Activated CD4-positive, alpha-beta T cell treated with anti-CD3 and anti-CD28 coated beads, Interleukin-2, amount 50 U/mL, for 16 hours (primary cell): ENCODE measurements at places on chromosomes 16 and 17.

DNA sequence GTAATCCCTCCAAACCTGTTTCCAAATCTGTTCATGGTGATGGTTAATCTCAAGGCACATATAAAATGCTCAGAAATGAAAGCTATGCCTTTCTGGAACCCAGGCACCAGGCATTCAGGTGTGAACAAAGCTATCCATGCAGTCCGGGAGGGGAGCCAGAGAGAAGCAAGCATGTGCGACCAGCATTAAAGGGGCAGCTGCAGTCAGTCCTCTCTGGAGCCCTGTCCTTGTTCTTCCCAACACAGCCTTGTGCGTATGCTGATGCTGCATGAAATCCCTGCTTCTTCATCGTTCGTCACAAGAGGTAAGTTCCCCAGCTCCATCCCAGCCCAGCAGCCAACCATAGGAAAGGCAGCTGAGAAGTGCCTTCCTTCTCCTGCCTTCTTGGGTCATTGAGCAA, 148.7 kb downstream of the GRIN2A start:
- no peak for DNase-seq

DNA sequence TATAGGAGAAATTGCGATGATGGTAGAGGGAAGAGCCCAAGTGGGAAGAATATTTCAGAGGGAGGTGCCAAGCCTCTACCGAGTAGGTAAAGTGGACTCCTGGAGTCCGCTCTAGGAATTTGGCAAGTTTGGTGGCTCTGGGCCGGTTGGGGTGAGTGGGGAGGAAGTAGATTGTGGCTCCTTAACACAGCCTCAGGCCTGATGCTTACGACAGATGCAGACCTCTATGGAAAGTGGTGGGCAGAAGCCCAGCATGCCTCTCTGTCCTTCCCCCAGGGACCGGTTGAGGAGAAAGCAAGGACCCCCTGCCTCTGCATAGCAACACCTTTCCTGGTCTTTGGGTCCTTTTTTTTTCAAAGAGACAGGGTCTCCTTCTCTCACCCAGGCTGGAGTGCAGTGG, 55.9 kb upstream of the SIAH1 start:
- no peak for DNase-seq

DNA sequence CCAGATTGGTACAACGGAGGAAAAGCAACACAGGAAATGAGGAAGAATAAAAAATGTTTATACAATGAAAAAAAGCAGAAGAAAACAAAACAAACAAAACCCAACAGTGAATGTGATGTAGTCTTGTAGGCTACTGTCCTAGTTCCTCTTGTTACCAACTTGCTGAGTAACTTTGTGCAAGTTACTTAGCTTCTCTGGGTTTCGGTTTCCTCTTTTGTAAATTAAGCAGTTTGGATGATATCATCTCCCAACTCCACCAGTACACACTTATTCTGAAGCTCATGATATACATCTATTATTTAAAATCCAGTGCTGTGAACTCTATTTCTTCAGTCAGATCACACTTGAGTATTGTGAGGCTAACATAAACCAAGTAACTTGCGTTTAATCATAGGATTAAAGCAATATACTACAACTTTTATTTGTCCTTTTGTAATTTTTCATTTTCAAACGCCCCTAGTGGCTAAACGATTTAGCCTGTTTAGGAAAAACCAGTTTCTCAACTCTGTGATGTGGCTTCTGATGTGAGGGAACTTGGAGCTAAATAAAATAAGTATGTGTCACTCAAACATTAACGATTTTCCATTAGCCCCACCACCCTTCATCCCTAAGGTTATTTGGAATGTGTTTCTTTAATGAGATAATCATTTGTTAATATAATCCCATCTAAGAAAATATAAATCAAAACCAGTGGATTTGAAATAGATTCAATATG, 1.4 kb upstream of the UNK start:
- DNase-seq: peak; percentile 89

GRCh38 chr16:73775841-73776388, 520.7 kb upstream of the PSMD7 start:
- no peak for DNase-seq

DNA sequence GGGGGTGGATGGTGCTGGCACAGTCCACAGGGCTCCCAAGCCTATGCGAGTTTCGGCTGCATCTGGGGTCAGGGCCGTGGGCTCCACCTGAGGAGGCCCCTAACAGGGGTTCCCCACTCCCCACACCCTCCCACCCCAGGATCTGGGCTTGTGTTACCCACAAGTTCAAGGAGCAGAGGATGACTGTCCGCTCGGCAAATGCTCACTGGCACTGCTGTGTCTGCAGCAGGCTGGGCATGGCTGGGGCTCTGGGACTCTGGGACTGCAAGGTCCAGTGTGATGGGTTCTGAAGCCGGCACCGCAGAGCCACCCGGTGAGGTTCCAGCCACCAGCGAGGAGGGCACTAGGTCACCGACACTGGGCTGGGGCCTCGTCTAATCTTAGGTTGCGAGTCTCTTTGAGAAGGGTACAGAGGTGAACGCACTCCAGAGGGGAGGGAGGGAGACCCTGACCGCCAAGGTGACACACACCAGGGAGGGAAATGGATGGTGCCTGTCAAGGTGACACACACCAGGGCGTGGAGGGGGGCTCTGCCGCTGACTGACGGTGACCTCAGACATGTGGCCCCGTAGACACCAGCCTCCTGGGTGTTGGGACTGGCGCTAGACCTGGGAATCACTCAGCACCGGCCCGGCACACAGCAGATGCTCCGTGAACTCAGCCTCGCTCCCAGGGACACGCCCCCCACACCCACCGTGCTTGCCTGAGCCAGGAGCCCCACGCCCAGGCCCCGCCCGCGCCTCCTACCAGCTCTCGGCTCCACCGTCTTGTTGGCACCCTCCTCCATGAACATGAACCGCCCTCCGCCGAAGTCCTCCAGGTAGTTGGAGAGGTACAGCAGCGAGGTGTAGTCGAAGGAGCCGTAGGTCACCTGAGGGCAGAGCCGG, 20.5 kb upstream of the HEXD start:
- no peak for DNase-seq

GRCh38 chr17:44219616-44220212, at the start of gene UBTF:
Gene UBTF (minus strand): TSS chr17:44219675. CDS start chr17:44218229, 1,446 bp downstream.
- peak; percentile 66 for DNase-seq

DNA sequence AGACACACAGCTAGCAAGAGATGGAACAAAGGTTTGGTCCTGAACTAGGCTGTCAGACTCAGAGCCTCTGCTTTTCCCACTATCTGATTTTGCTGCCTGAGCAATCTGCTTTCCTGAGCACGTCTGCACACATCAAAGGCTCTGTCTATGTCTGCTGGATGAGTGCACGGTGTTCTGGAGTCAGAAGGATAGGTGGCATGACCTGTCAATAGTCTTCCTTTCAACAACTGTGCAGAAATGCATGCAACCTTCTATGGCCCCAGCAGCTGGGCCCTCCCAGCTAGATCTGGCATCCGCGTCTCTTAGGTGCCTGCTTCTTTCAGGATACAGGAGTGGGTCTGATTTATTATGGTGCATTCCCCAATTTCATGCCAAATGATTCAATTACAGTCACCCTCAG, 138.3 kb downstream of the UTP18 start:
- DNase-seq: no peak

GRCh38 chr16:10205688-10206087, 23.5 kb upstream of the GRIN2A start:
- DNase-seq: no peak

DNA sequence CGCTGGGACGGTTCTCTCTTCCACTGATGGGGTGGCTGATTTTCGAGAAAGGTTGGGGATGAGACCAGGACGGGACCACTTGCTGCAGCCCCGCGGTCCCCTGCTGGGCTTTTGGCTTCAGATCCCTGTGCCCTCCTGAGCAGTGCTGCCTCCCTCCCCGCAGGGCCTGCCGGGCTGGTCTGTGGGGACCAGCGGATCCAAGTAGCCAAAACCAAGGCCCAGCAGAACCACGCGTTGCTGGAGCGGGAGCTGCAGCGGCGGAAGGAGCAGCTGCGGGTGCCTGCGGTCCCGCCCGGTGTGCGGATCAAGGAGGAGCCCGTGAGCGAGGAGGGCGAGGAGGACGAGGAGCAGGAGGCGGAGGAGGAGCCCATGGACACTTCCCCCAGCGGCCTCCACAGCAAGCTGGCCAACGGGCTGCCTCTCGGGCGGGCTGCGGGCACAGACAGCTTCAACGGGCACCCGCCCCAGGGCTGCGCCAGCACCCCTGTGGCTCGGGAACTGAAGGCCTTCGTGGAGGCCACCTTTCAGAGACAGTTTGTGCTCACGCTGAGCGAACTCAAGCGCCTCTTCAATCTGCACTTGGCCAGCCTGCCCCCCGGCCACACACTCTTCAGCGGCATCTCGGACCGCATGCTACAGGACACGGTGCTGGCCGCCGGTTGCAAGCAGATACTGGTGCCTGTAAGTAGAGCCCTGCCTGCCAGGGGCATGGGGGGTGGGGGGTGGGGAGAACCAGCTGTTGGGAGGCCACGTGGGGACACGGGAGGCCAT, 28.6 kb downstream of the POLR3E start:
- no peak for DNase-seq

DNA sequence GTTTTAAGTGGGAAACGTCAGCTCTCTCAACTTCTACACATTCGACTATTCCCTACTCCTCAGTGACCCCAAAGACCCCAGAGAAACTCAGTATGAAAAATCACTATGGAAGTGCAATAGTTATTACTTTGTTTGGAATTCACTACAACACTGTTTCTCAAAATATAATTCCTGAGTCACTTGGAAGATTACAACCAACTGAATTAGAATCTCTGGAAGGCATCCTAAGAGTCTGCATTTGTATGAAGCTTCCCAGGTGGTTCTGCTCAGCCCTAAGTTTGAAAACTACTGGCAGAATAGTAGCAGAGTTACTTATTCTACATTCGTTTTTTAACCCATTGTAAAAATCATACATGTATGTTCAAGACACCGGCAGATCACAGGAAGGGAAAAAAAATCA, 525.6 kb downstream of the MAF start:
- no peak for DNase-seq

DNA sequence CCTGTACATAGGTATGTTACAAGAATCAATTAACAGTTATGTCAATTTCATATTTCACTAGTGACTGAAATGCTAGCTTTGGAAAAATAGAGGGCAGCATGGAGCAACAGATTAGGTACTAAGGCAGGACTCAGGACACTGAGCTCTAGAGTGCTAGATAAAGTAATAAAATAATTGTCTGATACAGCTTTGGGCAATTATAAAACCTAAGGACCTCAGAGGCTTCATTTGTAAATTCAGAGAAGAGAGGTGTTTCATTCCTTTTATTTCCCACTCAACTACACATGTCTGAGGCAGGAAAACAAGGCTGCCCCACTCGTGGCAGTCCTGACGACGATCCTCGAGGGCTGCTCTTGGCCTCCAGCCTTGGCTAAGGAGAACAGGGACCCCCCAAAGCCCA, 81.5 kb downstream of the CA4 start:
- peak; percentile 8 for DNase-seq

- no peak for DNase-seq
These were observed 10.8 kb downstream of the EMP2 start for GRCh38 chr16:10569621-10570020.

- DNase-seq: no peak
These were observed 143.0 kb downstream of the SNX29 start for GRCh38 chr16:12119562-12119961.

- DNase-seq: no peak
These were observed 3.5 kb upstream of the CDC6 start for GRCh38 chr17:40284085-40284713.

DNA sequence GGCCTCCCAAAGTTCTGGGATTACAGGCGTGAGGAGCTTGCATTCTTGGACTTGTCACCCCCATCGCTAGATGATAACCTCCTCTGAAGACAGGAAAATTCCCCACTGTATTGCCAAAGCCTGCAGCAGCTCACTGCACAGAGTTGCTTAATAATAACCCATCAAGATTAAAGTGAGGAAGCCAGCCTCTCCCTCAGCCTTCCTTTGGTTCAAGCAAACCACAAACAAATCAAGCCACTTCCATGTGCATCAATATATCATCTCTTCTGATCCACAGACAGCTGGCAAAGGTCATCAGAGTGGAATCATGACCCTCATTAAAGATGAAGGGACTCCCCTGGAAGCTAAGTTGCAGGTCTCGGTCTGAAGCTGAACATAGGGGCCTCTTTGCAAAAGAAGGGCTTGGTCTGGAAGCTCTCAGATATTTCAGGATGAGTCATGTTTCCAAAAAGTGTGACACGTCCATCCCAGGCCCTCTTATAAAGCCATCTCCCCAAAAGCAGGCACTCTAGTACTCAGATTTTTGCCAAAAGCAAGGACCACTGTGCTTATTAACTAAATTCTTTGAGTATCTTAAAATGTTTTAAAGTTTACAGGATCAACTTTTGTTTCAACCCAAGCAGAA, 4.8 kb downstream of the EMP2 start:
- DNase-seq: no peak

DNA sequence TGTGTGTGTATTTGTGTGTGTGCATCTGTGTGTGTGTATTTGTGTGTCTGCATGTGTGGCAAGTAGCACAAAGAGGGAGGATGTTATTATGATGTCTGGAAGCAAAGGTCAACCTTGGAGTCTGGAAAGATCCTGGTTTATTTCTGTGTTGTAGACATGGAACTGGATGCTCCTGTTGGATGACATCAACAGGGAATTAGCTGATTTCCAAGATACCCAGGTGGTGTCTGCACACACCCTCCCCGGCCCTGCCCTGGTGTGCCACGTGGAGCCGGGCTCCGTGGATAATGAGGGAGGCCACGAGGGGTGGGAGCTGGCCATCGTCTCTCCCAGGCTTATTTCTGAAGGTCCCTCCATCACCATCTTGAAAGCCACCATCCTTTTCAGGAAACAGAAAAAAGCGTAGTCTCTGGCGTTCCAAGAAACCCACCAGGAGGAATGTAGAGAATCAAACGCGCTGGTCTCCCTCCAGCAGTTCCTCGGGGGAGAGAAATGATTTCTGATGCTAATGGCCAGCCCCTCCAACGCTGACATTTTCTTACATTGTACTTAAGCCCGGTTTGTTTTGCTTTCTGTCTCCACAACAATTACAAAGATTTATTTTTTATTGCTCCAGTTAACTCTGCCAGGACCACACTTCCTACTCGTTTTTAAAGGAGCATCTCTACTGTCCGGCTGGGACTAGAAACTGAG, 93.3 kb downstream of the FOXL1 start:
- no peak for DNase-seq

GRCh38 chr16:63018581-63019223, 982.5 kb upstream of the CDH8 start:
- no peak for DNase-seq

DNA sequence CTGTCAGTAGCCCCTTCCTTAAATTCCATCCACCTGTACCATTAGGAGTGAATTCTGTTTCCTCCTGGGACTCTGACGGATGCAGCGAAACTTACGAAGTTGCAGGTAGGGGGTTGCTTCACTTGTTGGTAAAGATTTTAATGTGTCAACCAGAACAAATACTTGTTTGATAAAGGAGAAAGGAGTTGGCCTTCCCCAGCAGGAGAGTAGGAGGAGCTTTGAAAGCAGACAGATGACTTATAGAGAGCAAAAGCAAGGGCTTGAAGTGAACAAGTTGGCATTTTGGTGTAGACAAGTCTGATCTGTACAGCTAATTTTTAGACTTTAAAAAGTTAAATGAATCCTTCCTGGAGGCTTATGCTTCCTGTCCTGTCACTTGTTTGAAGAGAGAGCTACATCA, 38.1 kb upstream of the PMFBP1 start:
- DNase-seq: no peak

GRCh38 chr17:49383060-49383459, 21.0 kb upstream of the ZNF652 start:
- no peak for DNase-seq

- DNase-seq: no peak
These were observed 164.3 kb downstream of the ANKFN1 start for GRCh38 chr17:56317351-56318208.
